ENCODE measurements at places on chromosomes 2 and 18.

DNA sequence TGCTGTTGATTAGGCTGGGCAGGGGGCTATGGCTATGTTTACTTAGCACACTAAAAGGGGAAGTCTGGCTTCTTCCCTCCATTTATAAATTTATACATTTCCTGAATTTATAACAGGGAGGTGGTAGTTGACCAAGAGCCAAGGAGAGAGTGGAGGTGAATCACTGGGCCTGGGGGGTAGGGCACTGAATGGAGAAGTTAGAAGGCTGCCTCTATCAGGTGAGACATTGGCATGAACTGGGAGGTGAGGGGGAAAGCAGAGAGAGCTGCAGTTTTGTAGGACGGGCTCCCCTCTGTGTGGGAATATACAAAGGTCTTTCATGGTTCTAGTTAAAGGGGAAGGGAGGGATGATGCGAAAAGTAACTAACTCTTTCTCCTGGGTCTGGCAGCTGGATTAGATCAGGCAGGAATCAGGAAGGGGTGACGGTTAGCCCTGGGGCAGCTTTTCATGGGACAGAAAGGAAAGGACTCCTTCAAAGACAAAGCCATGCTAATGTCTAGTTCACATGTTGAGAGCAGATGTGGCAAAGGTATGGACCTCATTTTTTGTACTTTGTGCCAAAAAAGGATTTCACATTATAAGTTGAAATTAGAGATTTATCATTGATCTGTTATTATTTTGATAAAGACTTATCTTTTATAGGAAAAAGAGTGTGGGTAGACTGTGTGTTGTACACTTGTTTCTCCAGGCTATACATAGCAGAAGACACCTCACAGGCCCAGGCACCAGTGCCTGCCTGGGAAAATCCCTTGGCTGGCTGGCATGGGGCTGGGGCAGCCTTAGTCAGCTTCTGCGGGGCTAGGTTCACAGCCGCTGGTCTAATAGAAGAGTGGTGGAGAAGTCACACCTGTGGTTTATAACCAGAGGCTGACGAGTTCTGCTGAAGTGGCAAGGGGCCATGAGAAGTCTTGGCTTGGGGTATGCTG is 158.7 kb downstream of the CLIP4 start:
- no peak for DNase-seq

GRCh38 chr2:50746526-50746925 is 285.4 kb downstream of the NRXN1 start:
- DNase-seq: no peak

- no peak for DNase-seq
Measured at GRCh38 chr2:139155991-139156390, 375.8 kb upstream of the NXPH2 start.

- no peak for DNase-seq
Measured at GRCh38 chr18:47932603-47933002, 2.1 kb upstream of the SMAD2 start.

DNA sequence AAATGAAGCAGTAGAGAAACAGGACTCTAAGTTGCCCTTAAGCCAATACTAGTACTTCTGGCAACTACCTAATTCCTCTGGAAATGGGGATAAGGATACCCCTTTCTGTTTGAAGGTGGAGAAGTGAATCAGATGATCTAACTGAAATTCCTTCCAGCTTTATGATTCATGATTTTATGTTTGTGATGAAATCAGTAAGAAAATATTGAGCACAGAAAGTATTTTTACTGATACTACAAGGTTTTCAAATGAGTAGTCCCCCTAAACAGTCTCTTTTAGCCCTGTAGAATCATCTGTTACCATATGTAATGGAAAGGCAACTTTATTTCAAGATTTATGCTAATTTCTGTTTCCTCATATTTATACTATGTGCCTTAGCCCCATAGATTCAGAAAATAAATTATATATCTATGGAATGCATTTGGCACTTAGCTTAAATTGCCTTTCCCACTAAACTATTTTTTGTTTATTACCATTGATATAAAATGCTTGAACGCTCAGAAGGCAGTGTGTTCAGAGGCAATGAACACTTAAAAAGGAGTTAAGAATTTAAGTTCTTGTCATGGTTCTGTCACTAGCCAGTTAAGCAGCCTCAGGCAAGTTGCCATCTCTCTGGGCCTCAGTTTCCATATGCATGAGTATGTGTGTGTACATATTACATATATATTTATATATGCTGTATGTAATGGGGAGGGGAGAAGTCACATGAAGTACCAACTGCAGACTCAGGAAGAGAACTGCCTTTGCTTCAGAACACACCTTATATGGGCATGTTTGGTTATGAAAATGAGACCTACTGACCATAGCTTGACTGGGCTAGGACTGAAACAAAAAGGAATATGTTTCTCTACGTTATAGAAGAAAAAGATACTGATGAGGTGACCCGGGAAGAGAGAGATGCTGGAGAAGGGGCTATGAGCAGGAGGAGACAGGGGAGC is 97.7 kb downstream of the CDC42EP3 start:
- DNase-seq: no peak

DNA sequence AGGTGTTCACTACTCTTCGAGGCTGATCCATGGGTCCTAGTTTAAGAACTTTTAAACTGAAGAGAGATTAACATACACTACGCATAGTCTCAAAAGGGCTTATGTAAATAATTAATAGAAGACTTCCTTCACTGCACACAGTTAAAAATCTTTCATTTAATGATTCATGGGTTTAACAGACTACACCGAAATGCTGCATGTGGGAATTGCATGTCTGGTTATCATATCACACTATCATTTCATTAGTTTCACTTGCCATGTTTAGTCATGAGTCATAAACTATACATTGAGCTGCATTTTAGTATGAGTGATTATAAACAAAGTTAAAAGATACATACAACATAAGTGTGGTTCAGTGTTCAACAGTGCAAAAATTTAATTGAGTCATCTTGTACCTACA is 31.2 kb downstream of the GLS start:
- DNase-seq: no peak

All from type B pancreatic cell (in vitro differentiated cells).